Adipocyte (in vitro differentiated cells): ENCODE measurements at places on chromosomes 3 and 15.

DNA sequence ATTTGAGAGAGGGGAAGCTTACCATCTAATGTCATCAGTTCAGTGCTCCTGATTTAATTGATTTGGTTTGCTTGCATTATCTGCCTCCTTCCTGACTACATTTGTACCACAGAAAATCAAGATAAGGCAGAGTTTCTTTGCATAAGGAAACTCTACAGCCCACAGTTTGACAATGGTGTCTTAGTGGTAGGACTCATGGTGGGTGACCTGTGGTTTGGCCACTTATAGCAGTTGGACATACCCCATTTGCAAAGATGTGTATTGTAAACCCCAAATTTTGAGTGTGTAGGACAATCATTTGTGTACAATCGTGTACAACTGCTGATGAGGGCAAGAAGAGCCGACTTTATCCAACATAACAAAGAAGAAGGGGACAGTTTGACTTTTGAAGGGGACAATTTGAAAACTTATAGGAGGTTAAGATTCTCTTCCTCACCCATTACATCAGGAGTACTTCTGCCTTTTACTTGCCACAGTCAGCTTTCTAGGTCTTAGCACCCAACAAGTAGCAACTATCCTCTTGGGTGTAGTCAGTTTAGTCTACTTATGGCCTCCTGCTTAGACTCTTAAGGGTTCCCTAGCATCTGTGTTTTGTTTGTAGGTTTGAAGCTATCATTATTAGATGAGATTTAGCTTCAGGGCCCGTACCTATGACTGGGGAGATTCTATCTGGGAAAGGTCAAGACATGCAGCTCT is 6.2 kb downstream of the TGFBR2 start:
- no peak for DNase-seq

DNA sequence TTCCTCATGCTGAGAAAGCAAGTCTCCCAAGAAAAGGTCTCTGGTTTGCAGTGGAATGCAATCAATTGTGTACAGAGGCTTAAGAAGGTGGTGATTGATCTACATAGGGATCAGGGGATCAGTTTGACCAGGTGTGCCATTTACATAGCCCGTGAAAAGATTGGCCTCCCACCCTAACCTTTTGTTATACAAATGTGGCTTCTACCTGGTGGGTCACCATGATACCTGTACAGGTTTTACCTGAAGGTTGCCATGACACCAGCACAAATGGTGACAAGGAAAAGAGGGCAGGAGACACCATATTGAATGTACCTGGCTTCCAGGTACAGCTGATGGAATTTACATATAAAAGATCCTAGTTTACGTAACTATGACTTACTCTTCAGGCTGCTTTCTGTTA is 25.5 kb upstream of the TEX55 start:
- no peak for DNase-seq

- no peak for DNase-seq
These were observed 62.2 kb downstream of the SEC22A start for GRCh38 chr3:123263941-123264340.

GRCh38 chr15:58934114-58934447 is 602 bp upstream of the SLTM start:
- no peak for DNase-seq

DNA sequence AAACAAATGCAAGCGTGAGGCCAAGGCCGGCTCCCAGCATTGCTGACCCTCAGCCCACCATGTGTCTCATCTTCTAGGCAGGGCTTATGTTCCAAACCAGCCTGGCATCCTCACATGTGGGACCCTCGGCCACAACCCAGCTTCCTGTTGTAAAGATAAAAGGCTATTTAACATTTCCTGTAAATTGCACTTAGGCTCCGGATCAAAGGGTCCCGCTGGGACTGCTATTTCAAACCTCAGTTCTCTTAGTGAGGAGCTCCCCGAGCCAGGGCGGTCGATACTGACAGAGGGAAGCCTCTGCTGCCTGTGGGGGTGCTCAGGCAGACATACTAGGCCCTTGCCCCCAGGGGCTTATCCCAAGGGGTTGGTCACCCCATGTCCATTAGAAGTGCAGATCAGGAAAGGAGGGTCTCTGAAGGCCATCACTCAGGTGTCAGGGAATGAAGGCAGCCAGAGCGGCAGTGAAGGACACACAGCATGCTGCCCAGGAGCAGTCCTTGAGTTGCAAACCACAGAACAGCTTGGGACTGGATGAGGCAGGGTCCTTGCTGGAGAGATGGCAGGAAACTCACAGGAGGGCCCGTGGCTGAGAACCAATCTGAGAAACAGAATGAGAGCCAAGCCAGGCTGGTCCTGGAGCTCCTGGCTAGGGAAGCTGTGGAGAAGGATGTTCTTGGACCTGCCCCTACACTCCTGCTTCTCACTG is 239.9 kb downstream of the TLE3 start:
- no peak for DNase-seq

GRCh38 chr15:33293713-33294334 is 16.9 kb upstream of the RYR3 start:
- DNase-seq = no peak

- no peak for DNase-seq
These were observed 56.2 kb downstream of the IL5RA start for GRCh38 chr3:3053974-3054373.

DNA sequence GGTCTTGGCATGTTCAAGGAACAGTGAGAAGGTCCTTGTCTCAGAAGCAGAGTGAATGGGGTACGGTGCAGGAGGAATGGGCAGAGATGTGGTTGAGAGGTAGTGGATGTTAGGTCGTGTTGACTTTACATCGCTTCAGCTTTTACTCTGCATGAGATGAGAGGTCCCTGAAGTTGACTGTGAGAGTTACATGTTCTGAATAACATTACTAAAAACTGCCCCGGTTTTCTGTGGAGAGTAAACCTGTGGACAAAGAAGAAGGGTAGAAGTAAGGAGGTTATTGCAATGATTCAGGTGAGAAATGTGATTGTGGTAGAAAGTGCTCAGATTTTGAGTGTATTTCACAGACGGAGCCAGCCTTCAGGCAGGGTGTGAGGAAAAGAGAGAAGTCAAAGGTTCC is 105.6 kb downstream of the ARNT2 start:
- DNase-seq = no peak

- DNase-seq = peak; percentile 91
These were observed 14.4 kb downstream of the ATP13A3 start for GRCh38 chr3:194472290-194472920.

DNA sequence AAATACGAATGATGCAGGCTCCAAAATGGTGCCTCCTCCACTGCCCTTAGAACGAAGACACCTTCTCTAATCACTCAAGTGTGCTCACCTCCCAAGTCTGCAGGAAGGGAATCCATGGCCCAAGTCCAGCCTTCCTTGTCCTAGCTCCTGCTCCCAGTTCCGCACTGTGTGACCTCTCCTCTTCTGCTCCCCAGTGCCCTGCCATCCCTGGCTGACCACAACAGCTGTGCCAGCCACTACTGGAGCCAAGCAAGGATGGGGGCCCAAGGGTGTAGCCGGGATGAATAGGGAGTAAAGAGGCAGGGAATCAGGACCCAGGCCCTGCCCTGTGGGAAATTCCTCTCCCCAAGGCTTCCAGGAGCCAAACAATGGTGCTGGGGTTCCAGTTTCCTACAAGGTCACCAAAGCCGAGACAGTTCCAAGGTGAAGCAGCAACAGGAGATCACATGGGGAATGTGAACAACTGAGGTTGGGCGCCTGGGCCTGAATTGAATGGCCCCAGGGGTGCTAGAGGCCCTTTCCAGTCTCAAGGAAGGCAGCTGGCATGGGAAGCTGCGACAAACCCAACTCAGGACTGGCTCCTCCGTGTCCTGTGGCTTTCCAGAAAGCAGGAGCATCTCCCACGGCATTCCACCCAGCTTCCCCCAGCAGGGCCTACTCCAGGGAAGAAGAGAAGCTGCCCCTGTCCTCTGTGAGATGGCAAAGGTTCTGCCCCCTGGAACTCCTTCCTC is 20.2 kb downstream of the SEMA7A start:
- DNase-seq = no peak

- DNase-seq = no peak
These were observed 107.8 kb downstream of the SLCO3A1 start for GRCh38 chr15:91961357-91961756.

DNA sequence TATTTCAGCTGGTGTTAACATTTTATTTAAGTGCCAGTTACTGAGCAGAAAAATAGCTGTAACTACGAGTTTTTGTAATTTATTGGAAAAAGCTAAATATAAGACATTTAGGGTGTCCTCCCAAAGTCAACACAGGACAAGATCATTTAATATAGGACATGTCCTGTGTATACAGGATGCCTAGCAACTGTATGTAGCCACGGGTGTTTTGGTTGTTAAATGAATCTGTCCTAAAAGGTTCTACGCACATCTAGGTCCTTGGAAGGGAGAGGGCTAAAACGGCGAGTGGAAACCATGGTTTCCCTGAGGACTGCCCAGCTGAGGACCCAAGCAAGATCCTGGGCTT is 565 bp upstream of the ZNF621 start:
- no peak for DNase-seq

DNA sequence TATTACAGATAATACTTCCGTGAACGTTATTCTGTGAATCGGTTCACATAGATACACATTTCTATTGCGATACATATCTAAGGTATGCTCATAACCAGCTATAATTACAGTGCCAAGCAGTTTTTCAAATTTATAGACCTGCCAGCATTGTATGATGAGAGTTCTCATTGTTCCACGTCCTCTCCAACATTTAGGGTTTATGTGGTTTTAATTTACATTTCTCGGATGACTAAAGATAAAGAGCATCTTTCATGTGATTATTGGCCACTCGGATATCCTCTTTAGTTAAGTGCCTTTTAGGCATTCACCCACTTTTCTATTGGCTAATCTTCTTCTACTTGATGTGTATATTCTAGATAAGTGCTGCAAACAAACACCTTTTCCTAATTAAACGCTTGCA is 134.7 kb upstream of the CCDC54 start:
- no peak for DNase-seq

- no peak for DNase-seq
These were observed 99.1 kb downstream of the TUSC7 start for GRCh38 chr3:116808725-116809124.

DNA sequence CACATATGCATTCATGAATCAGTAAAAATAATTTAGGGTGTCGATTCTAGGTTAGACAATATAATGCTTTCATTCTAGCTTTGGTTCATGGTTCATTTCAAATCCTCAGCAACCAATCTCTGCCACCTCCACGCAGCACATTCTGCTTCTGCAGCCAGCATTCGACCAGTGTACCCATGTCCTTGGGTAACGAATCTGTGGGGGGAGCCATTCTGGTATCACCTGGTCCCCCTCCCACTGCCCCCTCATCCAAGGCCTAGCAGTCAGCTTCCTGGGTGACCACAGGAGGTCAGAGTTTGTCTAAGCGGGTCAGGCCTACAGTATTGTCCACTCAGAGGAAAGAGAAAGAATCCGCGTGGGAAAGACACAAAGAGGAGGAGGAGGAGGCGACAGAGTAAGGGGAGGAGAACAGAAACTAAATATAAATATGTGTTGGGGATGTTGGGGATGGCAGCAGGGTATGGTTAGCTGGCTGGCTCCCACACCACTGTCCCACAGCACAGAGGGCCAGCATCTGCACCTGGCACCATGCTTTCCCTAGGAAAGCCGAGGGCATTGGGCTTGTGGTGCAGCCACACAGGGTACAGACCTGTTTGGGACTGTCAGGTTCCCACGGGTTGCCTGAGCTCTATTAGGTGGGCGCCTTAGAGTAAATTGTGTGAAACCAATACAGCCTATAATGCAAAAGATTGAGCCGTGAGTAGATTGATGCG is 12.1 kb downstream of the PAK6 start:
- no peak for DNase-seq

DNA sequence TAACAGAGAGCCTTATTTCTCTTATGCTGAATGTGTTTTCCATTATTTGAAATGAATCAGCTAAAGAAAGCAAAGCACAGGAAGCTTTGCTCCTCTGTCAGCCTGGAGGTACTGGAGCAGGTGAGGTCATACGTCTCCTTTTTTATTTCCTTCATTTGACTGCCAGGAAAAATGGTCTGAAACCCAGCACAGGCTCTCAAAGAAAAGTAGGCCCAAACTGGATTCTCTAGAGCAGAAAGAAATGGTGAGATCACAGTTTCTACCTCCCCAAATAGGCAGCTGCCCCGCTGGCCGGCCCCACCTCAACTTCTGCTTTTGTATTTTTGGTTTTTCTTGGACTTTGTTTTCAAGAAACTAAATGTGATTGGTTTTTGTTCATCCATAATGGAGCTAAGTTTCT is 95.1 kb downstream of the RPL39L start:
- no peak for DNase-seq

DNA sequence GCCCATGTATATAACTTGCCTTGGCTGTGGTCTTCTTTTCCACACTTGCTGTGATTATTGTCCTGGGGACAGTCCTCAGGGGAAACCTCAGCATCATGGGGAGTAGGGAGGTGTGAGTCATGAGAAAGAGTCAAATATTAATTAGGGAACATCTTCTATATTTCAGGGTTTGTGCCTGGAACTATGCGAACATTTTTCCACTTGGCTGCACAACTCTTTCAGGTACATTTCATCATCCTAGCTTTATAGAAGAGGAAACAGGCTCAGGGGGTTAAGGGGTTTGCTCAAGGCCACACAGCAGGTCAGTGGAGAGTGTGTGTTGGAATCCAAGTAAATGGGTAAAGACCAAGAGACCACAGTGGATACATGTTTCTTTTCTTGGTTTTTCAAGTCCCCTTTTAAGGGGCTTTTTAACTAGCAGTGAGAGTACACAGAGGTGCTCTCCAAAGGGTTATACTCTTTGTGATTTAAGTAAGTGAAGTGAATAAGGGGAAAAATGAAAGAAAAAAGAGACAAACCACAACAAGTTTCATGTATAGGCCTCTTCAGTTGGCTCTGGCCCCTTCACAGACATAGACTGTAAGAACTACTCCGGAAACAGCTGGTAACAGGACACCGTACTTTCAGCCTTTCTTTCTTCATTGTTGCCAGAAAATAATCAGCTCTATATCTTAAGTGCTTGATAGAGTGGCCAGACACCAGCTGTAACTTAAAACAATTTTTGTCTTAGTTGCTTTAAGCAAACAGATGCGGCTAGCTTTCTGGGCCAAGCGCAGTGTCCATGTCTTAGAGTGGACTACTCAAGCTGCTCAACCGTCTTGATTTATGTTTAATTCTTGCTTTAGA is 64.6 kb downstream of the EEFSEC start:
- peak; percentile 76 for DNase-seq

DNA sequence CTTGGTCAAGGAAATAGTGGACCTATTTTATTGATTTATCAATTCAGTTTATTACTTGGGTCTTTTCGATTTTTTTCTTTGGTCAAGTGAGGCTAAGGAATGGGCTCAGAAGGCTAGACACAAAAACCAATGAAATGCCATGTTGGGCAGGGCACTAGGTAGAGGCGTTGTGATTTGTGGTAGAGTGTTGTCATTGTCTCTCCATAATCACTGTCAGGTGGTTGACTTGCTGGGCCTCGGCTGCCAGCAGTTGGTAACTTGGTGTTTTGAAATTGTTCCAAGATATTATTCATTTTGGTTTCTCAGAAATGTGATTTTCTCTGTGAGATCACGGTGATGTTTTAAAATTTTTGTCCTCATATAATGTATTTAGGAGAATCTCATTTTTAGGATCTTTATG is 173.6 kb downstream of the KLHL25 start:
- peak; percentile 65 for DNase-seq
